Activated naive CD8-positive, alpha-beta T cell treated with anti-CD3 and anti-CD28 coated beads for 36 hours (primary cell): ENCODE measurements at places on chromosomes 1 and 21. TPM values are rescaled to one million over a fixed set of nuclear protein-coding genes. Genes with fewer than 3 reads are reported as not detected.

TFF2 gene
- not detected for total RNA-seq

DNA sequence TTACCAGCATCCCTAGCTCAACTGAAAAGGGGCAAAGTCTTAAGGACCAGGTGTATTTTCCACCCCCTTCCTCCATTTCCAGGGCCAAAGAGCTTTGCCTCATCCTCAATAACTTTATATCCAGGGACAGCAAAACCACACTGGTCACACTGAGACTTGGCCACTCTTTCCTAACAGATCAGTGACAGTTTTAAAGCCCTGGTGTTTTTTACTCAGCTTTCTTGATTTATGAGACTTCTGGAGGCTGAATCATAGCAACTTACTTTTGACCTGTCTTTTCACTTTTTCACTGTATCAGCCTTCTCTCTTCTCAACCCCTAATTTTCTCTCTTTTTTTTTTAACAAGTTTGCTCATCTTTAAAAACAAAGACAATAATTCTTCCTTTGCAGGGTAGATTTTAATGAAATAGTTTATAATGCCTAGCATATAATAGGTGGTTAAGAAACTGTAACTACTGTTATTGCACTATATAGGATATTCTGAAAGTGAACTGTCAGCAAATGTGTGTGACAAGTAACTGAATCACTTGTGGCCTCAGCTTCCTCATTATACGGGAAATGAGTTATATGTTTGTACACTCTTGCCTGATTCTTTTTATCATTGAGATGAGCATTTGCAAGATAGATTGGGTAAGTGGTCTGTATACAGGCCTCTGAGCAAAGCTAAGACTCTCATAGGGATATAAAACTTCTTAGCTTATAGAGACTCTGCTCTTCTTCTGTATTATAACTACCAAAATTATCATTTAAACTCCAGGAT, 19.7 kb upstream of the DYNLT5 start:
- no peak for DNase-seq

DNA sequence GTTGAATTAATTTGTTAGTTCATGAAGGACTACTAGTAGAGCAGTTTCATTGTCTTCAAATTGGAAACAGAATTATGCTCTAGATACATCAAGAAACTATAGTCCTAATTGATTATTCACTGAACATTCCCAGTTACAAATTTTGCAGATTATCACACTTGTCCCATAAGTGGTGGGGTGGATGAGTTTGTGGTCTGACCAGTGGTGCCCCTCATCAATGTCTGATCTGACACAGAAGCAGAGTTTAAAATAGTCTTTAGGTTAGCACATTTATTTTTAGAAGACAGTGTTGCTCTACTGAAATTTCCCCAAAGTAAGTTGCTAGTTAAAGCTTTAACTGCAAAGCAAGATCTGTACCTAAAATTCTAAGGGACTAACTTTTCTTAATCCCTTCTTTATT, 42.9 kb downstream of the INKA2 start:
- no peak for DNase-seq

DNA sequence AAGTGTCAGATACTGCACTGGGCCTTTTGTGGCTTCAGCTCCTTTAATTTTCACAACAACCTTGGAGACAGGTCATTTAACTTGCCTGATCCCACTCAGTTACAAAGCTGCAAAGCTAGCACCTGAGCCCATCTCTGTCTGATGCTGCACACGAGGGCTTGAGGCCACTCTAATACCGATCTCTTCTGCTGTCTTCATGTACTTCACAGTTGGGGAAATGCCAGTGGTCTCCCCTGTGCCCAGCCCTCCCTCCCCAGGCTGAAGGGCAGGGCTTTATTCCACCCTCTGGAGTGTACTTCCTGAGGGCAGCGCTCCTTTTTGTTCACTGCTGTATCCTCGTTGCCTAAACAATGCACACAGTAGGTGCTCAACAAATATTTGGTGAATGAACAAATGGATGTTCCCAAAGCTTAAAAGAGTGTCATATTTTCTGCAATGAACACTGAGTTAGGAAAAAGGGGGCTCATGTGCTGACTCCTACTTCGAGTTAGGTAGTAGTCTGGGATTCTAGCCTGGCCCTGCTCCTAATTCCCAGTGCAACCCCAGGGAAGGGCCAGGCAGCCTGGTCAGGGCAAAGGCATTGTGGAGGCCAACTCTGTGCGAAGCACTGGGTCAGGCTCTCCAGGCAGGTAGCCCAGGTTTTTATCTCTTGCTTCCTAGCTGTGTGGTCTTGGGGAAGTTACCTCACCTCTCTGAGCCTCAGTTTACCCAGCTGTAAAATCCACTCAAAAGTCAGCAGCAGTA, 1.1 kb downstream of the TMCO4 start:
- DNase-seq, result no peak

DNA sequence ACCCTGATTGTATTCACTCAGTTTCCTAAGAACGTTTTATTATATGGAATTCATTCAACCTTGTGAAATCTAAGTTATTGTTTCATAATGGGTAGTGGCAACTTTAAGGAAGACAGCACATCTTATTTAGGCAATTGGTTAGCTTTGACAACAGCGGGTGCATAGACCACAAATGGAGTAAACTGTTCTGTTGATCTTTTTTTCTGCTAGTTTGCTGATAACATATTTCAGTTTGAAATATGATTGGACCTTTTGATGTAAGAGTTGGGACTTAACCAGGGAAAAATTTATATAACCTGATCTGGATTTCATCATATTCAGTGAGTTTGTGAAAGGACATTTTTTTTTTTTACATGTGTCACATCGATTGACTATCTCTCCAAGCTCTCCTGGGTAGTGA, 151.7 kb downstream of the HLX start:
- DNase-seq, result no peak

FCRLA gene
- total RNA-seq, result 0.35 TPM

SUSD4 gene
- total RNA-seq, result 0.22 TPM

GRCh38 chr1:5937373-5937857, 54.8 kb downstream of the NPHP4 start:
- no peak for DNase-seq

DNA sequence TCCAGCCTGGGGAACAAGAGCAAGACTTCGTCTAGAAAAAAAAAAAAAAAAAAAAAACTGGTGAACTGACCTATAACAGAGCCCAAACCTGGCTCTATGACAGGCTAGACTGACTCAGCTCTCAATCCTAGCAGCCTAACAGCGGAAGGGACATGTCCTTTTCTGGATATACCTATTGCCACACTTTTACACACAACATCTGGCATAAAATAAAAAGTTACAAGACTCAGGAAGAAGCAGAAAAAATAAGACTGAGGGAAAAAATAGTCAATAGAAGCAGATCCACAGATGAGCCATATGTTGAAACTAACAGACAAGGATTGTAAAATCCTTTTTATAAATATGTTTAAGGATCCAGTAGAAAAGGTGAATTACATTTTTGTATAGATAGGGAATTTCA, 57.5 kb upstream of the IPO9 start:
- DNase-seq, result no peak

GRCh38 chr1:81209461-81209860, 591.3 kb upstream of the ADGRL2 start:
- DNase-seq, result no peak

PTCH2 gene
- total RNA-seq, result 1.4 TPM

FRRS1 gene
- 4.3 TPM for total RNA-seq

DNA sequence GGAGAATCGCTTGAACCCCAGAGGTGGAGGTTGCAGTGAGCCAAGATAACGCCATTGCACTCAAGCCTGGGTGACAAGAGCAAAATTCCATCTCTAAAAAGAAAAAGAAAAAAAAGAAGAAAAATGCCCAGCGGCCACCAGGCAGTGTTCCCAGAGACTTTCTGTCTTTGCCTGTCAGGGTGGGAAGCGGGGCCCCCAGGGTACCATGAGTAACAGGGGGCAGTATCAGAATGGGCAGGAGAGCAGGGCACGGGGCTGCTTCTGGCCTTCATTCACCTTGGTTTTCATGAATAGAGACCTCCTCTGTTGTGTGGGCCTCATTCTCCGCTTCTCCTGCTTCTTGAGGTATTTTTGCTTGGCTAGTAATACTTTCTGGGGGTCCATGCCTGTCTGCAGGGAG, 20.4 kb downstream of the SLC26A9 start:
- no peak for DNase-seq

DNA sequence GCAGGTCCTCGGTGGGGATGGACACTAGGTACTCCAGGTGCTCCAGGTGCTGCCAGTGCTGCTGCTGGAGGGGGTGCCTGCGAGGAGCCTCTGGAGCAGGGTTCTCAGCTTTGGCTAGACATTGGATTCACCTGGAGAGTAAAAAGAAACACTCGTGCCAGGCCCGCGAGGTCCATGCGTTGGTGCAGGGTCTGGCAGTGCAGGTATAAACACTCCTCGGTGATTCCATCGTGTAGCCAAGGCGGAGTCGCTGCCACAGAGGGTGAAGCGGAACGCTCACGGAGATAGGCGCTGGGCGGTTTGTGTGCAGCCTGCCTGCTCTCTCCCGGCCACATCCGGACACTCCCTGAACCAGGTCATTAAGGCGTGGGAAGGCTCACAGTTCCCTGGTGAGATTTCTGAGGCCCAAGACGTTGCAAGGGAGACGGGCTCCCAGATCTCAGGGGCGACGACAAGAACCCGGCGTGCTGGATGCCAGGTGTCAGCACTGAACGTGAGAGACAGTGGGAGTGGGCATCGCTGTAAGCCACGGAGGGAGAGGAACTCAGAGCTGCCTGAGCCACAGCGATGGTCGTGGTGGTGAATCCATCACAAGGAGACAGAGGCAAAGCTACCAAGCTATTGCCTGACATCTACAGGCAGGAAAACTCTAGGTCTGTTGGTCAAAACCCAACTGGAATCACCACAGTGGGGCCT, 17.2 kb upstream of the SUMO3 start:
- no peak for DNase-seq

RSPO1 gene
- total RNA-seq, result not detected

DNA sequence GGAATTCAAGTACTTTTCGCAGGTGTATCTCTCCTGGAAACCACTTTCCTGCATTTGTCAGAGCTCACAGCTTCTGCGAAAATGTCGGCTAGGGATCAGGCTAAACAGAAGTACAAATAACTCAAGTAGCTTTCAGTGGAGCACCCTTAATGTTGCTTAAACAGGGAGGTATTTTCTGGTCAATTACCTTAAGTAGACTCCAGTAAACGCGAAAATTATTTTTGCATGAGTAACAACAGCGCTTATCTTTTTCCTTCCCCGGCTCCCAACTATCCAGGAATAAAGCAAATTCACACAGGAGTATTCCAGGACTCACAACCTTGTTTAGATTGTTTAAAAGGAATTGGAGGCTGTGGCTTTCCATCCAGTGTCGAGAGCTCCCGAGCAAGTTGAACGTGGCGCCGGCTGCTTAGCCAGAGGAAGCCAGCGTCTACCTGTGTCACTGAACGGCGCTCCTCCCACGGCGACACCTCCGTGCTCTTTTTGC, 7.3 kb upstream of the SIM2 start:
- DNase-seq, result no peak

SYT6 gene
- not detected for total RNA-seq

HMGCS2 gene
- not detected for total RNA-seq

DNA sequence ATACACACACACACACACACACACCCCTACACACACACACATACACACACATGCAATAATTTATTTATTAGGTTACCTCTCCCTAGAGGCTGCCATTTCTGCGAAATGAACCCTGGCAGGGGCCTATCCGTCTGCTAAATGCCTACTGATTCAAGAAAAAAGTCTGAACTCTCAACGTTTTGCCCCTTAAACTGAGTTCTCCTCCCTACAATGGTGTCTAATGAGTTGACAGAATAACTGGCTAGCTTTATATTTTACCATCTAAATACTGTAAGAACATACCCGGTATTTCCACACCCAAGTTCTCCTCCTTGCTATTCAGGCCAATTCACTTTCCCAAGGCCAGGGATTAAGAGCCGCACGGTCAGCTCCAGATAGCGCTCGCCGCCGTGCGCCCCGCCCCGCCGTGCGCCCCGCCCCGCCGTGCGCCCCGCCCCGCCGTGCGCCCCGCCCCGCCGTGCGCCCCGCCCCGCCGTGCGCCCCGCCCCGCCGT, 339 bp upstream of the RNPC3 start:
- DNase-seq, result peak; percentile 22

BMP8B gene
- 0.20 TPM for total RNA-seq

SNX7 gene
- total RNA-seq, result not detected

DNA sequence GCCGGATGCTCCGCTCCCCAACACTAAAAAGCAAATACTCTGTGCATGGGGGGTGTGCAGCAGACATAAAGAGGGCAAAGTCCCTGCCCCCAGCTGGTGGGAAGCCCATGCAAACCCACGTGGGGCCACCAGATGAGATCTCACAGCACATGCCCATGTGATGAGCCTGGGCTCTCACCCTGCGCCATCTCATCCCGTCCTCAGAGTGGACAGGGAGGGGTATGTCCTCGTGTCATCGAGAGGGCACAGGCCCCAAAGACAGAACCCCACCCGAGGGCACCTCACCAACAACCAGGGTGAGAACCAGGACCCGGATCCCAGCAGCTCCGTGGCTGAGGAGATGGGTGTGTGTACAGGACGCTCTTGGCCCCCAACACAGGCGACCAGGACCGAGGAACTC, 25.1 kb upstream of the ARHGEF16 start:
- DNase-seq, result no peak

- DNase-seq, result no peak
Observed at GRCh38 chr21:36860736-36861594, 105.5 kb downstream of the HLCS start.

DNA sequence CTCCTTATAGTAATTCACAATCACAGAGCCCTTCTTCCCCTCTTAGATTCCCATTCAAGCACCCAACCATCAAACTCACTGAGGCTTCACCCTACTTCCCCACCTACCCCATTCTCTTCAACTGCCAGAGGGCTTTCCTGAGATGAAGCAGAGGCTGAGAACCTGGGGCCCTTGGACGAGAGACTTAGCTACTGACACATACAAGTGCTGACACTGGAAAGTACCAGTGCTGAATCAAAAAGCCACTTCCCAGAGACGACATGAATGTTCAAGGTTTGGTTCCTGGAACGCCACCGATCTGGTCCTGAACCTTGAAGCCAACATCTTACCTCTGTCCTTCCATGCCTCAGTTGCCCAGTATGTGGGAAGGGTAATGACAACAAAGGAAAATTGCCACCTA, 16.6 kb upstream of the RAP1A start:
- no peak for DNase-seq

DNA sequence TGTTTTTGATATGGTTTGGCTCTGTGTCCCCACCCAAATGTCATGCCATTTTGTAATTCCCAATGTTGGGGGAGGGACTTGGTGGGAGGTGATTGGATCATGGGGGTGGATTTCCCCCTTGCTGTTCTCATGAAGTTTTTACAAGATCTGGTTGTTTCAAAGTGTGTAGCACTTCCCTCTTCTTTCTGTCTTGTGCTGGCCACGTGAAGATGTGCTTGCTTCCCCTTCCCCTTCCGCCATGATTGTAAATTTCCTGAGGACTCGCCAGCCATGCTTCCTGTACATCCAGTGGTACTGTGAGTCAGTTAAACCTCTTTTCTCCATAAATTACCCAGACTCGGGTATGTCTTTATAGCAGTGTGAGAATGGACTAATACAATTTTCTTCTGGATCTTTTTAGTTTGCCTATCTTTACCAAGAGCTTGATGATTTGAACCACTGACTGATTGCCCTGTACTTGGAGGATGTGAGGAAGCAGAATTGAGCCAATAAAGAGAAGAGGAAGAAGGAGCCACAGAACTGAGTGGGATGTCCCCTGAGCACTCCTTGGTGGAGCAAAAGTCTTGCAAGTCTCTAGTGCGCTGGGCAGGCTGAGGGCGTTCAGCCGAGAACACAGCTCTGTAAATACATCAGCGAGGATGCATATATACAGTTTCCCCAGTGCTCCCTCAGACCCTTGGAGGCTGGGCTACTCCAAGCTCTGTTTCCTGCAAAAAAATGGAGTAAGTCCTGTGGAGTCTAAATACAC, 102.6 kb downstream of the CYYR1 start:
- DNase-seq, result no peak

- peak; percentile 22 for DNase-seq
Observed at GRCh38 chr1:115717541-115717940, 51.0 kb downstream of the CASQ2 start.

GRCh38 chr1:116123837-116124533, 12.8 kb downstream of the MAB21L3 start:
- DNase-seq, result no peak
